Right kidney (tissue), 9 donors: ENCODE measurements at places on chromosomes 2 and 18.

DNA sequence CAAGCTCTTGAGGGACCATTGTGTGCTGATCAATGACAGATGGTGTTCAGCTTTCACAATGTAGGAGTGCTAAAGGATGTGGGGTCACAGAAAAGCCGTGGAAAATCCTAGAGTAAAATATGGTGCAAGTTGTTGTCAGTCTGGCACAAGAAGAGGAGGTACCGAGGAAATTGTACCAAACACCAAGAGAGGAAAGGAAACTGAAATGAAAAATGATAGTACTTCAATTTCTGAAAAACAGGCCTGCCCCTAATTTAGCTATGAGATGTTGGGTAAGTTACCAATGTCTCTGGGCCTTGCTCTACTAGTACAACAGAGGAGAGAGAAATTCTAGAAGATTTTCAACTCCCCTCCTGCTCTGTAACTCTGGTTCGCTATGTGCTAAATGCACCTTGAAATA is 78.8 kb upstream of the PELI1 start:
- DNase-seq, result no peak

- no peak for DNase-seq
Observed at GRCh38 chr2:12243381-12243780, 473.4 kb upstream of the TRIB2 start.

GRCh38 chr2:39571111-39571731 is 94.5 kb upstream of the TMEM178A start:
- DNase-seq, result no peak

- no peak for DNase-seq
Observed at GRCh38 chr18:57008001-57008686, 138.7 kb upstream of the BOD1L2 start.

GRCh38 chr2:239830121-239831000 is 194.8 kb downstream of the NDUFA10 start:
- no peak for DNase-seq

GRCh38 chr2:177733322-177733855 is 339.2 kb downstream of the PDE11A start:
- no peak for DNase-seq

DNA sequence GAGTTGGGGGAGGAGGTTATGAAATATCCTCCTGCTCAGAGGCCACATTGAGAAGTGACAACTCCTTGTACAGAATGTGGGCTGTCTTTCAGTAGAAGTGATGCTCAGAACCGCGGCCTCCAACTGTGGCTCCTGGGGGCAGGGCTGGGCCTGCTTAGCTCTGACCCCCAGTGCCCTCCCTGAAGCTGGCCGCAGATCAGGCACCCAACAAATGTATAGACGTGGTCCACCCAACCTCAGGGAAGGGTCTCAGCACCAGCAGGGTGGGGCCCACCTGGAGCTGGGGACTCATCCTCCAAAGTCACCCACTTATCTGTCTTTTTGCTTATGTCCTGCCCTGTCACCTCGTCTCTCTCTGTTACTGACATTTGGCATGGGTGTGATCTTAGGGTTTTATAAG is 11.1 kb upstream of the BIN1 start:
- DNase-seq, result no peak

DNA sequence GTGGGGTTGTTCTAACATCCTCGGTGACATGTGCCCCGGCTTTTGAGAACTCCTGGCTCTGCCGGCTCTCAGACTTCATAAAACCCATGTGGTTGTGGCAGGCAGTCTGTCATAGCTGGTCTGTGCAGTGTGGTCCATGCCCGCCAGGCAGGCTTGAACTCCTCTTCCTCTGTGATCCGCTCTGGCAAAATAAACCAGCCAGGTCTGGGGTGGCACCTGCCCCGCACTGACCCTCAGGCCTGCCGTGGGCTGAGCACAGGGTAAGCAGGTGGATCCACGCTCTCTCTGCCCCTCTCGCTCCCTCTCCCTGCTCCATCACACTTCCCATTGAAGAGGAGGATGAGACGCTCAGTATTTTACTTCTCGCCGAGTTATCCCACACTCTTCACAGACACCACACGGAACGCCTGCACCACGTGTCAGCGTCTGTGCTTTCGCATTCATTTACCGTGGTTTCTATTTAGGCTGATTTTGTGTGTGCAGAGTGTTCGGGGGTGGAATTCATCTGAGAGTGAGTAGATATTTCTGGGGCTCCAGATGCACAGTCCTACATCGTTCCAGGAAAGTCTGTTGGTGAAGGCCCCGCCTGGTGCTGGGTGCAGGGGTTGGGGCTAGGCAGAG is 56.4 kb downstream of the RTP5 start:
- no peak for DNase-seq

DNA sequence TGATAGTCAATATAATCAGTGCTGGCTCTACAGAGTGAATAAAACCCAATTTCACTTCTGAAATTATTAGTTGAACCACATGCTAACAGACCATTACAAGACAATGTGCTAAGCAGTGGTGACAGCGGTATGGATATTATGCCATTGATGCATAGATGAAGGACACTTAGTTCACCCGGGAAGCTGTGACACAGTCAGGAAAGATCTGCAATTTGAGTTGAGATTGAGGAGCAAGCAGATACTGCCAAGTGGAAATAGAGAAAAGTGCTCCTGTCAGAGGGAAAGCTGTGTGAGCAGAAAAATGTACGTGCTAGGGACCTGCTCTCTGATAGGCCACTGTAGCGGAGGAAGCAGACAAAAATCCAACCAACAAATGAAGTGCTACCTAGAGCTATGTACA is 529.5 kb upstream of the CDH2 start:
- DNase-seq, result no peak
